ENCODE measurements at places on chromosomes 7 and 10.

DNA sequence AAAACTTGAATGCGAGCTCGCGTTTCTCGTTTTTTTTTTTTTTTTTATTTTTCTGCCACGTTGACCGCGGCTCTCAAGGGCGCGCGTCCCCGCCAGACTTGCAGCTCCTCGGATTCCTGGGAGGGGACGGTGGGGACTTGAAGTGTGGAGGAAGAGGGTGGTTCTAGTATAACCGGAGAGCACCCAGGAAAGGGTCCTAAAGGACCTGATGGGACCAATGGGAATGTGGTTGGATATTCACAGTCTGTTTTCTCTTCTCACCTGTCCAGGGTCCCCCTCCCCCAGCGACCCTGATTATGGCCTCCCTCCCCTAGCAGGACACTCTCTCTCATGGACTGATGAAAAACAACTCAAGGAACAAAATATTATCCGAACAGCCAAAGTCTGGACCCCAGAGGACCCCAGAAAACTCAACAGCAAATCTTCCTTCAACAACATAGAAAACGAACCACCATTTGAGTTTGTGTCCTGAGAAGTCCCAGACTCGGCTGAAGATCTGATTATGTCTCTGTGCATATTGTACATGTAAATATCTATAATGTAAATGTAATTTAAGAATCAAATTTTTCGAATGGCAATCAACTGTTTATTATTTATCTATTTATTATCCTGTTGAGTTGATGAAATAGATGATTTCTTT, 1.4 kb downstream of the PTF1A start:
- DNase-seq: no peak

- DNase-seq: no peak
Observed at GRCh38 chr7:70032649-70033048, 434.4 kb downstream of the AUTS2 start.

GRCh38 chr7:26265065-26265464, 26.6 kb upstream of the SNX10 start:
- DNase-seq: no peak

DNA sequence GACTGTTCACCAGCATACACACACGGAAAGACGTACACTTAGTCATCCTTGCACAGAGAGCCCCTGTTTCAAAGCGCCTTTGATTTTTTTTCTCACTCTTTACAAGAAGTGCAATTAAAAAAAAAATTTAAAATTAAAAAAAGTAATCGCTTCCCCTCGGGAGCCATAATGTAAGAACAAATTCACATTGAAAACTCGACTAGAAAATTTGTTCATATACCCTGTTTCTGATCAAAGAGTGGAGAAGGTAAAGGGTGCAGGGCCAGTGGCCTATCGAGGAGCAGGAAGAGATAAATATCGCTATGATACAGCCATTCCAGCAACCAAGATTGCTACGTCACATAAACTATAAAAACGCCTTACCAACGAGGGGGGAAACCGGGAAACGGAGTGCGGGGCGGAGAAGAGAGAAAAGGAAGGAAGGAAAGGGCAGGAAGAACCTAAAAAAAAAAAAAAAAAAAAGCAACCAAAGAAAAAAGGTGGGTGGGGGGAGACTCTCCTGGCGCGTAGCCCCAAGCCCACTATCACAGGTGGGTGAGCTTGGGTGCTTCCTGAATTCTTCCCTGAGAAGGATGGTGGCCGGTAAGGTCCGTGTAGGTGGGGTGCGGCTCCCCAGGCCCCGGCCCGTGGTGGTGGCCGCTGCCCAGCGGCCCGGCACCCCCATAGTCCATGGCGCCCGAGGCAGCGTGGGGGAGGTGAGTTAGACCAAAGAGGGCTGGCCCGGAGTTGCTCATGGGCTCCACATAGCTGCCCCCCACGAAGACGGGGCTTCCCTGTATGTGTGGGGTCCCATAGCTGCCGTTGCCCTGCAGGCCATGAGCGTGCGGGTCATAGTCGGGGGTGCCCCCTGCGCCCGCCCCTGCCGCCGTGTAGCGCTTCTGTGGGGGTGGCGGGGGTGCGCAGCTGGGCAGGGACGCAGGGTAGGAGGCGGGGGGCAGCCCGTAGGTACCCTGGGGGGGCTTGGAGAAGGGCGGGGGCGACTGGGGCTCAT, 5.2 kb upstream of the HOXA2 start:
- DNase-seq: no peak

DNA sequence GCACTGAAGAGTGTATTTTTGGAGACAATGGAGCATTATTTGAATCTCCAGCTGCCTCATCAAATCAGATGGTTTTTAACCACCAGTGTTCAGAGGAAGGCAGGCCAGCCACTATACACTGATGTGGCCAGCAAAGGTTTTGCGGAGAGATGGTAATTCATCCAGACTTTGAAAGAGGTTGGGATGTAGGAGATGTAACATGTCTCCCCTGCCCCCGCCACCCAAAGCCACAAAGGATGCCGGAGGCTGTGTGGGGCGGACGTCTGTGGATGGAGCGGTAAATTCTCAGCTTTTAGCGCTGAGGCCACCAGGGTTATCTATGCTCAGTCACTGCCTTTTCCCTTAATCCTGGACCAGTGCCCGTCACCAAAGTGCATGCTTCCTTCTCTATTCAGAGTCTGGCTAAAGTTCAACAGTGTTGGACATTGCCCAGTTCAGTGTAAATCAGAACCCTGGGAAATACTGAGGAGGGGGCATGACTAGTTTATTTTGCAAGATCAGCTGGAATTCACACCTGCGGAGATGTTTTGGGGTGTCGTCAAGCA, 3.7 kb upstream of the TRIP6 start:
- no peak for DNase-seq

Data from left forelimb (tissue), 1 donor.